Stimulated activated CD4-positive, alpha-beta T cell treated with anti-CD3 and anti-CD28 coated beads, Interleukin-1b, Interleukin-23, amount 100 ng/mL, for 1 hour (primary cell): ENCODE measurements at places on chromosomes 1 and 21.

- DNase-seq = no peak
Observed at GRCh38 chr1:230680300-230681025, 33.5 kb downstream of the AGT start.

GRCh38 chr1:64051796-64052195 is 151.6 kb upstream of the UBE2U start:
- no peak for DNase-seq

DNA sequence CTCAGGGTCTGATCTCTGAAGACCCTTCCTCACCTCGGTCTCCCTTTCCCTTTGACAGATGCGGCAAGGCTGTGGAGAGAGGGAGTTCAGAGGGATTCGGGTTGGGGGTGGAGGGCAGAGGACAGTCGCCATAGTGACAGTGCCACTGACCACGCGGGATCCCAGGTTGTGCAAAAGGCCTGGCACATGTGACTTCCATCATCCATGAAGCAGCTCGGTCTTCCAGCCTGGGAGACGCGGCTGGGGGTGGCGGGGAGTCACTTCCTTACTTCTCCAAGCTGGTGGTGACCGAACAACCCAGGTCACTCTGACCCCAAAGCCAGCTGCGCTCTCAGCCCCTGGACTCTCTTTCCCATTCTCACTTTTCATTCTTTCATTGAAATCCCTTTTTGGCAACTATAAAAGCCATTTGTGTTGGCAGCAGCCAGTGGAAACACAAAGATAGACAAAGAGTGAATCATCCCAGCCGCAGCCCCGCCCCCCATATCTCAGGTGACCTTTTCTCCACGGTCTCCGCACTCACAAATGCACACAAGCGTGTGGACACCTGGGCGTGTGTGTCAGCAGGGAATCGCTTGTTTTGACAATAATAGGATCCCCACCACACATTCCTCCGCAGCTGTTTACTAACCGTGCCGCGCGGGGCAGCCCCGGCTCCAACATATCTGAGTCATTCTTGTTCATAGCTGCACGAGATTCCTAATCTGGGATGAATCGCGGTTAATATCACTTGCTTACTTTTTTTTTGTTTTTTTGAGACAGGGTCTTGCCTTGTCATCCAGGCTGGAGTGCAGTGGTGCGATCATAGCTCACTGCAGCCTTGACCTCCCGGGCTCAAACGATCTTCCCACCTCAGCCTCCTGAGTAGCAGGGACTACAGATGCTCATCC is 68.3 kb downstream of the DHRS3 start:
- DNase-seq = no peak

GRCh38 chr1:22223176-22223575 is 80.3 kb upstream of the WNT4 start:
- no peak for DNase-seq
